Dorsolateral prefrontal cortex (tissue), 122 donors: ENCODE measurements at places on chromosomes 4 and X. TPM values are rescaled to one million over a fixed set of nuclear protein-coding genes. Genes with fewer than 3 reads are reported as not detected.

The GNL3L gene
- total RNA-seq = 25.8 TPM

The YTHDC1 gene
- 77.5 TPM for total RNA-seq

The RHOXF1 gene
- total RNA-seq = 4.1 TPM

The TMEM31 gene
- not detected for total RNA-seq
